GM23338 (cell line): ENCODE measurements at places on chromosomes 16 and 17.
A peak's percentile ranks its signal among the peaks of the same experiment; 100 is the strongest.

DNA sequence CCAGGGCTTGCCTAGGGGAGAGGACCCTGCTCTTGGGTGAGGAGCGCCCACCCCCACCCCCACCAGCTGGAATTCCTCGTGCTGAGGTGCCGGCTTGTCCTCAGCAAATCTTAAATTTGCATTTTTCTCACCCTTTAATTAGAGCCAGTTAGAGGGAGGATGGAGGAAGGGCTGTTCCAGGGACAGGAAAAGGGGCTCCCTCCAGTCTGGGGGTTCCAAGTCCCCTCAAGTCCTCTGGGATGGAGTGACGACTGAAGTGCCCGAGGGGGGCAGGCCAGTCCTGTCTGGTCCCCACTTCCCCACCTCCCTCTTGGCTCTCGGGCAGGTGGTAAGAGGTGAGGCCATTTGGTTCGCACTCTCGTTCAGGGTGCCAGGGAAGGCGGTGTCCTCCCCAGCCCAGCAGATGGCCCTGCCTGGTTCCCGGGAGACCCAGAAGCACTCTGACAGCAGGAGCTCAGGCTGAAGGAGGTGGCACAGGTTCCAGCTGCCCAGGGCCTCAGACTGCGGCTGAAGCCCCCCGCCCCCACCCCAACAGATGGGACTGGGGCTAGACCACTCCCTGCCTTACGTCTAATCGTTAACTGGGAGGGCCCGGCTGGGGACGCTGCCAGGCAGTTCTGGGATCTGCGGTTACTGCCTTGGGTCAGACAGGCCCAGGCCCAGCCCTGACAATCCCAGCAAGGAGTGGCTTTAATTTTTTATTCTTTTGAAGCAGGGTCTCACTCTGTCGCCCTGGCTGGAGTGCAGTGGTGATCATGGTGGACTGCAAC, 2.2 kb downstream of the RAB26 start:
- peak; percentile 80 for DNase-seq

GRCh38 chr17:70422862-70423261, 253.5 kb downstream of the KCNJ2 start:
- DNase-seq, result no peak

DNA sequence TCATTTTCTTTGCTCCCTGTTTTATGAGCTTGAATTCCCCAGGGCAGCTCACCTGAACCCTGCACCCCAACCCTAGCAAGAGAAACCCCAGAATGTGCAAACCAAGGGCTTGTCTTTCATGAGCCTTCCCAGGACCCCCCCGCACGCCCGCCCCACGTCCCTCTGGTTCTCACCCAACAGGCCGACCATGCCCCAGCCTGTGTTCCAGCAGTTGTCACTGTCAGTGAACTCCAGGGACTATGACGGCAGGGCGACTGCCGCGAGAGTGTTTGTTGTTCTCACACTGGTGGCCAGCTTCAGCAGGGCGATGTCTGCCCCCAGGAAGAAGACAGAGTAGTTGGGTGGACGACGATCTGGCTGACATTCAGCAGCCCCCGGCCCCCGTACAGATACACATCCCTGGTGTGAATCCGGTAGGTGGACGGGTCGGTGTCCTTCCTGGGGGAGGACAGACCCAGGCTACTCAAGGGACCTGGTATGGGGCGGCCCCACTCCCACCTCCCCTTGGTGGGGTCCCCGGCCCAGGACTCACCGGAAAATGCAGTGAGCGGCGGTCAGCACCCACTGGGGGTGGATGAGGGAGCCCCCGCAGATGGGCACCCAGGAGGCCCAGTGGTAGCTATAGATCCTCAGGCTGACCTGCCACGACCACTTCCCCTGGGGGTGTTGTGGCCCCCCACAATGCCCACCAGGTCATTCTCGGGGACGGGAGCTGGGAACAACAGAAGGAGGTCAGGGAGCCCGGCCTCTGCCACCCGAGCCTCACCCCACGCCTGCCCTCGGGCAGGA, 20.1 kb downstream of the TPSD1 start:
- DNase-seq, result no peak

GRCh38 chr16:15650698-15651171, 690 bp downstream of the NDE1 start:
- DNase-seq, result peak; percentile 75

DNA sequence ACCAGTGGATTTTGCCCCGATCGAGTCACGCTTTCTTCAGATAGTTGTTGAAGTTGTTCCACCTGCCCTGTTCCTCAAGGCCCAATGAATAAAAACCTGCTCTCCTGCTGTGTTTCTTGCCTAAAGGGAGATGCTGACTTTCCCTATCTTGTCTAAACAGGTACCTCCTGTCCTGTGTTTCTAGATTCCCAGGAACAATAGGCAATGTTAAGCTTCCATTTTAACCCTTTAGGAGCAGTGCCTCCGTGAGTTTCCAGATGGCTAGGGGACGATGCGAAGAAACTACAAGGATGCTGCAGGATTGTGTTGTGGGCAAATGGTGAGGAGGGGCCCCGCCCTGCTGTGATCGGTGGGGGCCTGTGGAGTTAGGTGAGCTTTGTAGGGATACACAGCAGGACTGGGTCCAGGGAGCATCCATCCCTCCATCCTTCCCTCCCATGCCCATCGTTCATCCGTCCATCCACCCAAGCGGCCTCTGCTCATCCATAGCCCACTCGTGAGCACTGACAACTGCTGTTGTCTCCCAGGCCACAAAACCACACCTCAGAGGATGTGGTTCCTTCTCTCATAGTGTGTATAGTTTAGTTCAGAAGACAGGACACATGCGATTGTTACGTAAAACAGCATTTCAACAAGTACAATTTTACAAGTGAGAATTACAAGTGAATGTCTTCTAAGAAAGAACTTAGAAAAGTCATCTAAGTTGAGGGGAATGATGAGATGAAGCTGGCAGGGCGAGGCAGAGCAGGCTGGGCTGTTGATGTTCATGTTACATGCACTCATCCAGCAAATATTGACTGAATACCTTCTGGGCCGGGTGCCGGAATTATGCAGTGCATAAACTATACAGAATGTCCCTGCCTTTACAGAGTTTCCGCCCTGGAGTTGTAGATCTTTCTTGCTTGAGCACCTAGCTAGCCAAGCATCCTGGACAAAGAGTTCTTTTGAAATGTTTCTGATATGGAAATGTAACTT, 5.2 kb downstream of the ARSG start:
- peak; percentile 67 for DNase-seq
